ENCODE measurements at places on chromosomes 2 and 18.

DNA sequence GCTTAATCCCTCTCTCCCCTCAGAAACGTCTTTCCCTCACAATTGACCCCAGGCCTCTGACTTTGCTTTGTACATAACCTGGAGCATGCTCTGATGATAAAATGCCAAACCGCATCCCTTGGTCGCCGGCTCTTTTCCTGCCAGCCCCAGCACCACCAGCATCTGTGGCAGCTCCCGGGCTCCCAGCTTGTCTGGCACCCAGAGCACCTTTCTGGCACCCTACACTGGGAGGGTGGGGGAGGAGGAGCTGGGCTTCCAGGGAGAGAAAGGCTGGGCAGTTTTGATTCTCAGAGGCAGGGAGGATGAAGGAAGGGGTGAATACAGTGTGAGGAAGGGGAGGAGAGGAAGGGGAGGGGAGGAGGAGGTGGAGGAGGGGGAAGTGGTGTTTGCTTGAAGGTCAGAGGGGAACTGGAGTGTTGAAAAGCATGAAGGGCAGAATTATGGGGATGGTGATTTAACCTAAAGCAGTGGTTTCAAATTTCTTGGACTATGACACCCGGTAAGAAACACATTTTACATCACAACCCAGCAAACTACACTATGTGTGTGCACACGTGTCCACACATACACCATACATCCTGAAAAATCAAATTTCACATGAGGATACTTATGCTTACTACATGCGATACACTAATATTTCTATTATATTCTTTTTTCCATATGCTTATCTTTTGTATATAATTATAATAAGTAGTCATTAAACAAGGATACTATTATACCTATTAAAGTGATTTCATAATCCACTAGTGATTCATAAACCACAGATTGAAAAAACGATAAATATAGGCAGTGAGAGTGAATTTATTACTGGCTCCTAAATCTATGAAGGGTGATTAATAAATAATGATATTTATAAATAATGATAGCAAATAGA, 30.0 kb upstream of the IGFBP2 start:
- no peak for DNase-seq

DNA sequence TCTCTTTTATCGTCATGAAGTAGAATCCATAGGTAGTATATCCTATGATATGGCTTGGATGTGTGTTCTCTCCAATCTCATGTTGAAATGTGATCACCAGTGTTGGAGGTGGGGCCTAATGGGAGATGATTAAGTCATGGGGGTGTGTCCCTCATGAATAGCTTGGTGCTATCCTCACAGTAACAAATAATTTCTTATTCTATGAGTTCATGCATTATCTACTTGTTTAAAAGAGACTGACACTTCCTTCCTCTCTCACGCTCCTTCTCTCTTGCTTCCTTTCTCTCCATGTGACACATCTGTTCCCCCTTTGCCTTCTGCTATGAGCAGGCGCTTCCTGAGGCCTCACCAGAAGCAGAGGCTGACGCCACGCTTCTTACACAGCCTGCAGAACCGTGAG, 165.6 kb downstream of the MREG start:
- no peak for DNase-seq

- no peak for DNase-seq
These were observed 170.2 kb downstream of the ATAD2B start for GRCh38 chr2:23756593-23757292.

- DNase-seq: no peak
These were observed 300.4 kb upstream of the TNP1 start for GRCh38 chr2:217160103-217160743.

DNA sequence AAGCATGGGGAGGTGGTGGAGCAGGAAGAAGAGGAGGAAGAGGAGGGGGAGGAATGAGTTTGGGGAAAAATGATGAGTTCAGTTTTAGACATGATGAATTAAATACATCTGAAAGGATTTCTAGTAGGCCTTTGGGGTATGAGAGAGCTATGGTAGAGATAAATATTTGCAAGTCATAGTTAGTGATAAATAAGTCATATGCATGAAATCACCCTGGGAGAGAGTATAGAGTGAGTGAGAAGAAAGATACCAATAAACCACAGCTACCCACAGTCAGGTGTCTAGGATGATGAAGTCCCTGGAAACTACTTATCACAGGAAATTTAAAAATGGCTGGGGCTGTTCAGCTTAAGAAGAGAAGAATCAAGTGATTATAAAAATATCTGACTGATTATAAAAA, 240.5 kb downstream of the RDH14 start:
- no peak for DNase-seq

DNA sequence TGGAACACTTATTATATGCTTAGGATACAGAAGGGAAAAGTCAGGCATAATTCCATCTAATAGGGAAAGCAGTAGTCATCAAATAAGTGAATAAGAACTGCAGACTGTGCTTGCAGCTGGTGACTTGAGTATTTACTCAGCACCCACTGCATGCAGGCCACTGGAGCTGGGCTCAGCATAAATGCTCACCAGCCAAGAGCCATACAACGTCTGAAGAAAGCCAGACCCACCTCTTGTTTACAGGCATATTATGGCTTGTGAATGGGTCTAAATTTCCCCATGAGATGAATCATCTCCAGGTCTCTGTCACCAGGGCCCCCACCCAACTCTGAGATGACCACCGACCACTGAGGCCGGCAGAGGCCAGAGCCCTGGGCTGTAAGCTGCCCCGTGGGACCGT, 123.8 kb upstream of the PKDCC start:
- no peak for DNase-seq

DNA sequence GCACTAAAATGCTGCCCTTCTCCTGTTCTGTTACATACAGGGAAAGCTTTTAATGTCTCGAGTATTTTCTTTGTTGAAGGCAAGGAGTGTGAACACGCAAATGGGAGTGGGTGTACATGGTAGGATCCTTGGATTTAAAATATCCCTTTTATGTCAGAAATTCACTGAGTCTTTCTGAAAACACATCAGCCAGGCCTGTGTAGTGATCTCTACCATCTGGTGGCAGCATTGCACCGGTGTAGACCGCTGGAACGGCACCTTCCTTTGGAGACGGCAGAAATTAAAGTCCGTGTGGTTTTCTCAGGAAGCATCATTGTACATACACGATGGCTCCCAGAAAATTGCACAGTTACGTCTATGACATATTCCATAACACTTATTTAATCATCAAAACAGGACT, 515.8 kb downstream of the GALR1 start:
- no peak for DNase-seq

- DNase-seq: no peak
These were observed 29.0 kb upstream of the PTPN4 start for GRCh38 chr2:119730671-119731177.

DNA sequence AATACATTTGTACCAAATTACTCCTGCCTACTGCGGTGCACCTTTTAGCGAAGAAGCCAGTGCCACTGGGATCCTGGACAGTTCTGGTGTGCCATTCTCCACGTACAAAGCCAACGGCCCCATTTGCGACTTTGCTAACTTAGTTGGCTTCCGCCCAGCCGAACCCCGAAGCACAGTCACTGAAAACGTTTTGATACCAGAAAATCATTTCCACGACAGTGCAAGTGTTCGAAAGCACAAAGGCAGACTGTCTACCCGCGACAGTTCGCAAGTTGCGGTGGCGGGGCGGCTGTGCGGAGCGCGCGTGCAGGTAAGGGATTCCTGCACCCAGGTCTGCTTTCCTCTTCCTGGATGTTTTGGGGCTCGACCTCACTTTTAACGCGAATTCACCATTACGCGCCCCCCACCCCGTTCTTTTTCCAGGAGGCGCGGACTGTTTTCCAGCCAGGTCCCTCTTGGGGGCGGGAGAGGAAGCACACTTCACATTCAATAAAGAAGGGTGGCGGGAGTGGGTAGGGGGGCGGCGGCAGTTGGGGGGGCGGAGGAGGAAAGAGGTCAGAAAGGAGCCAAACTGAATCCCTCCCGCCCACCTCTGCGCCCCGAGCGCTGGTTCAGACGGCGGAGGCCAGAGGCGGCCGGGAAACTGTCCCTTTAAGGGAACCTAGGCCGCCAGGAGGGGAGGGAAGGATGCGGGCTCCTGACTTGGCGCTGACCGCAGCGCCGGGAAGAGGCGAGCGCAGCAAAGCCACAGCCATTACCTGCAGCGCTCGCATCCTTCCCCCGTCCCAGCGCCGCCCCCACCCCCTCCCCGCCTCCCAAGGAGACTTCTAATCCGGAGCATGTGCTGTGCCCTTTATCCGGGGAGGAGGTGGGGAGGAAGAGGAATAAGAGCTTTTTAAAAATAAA, 107.4 kb upstream of the KCTD1 start:
- DNase-seq: no peak

- no peak for DNase-seq
These were observed 71.7 kb upstream of the WDR75 start for GRCh38 chr2:189369566-189369965.

GRCh38 chr2:222037211-222037610, 261.6 kb downstream of the PAX3 start:
- no peak for DNase-seq

GRCh38 chr2:235418918-235419317, 74.9 kb upstream of the AGAP1 start:
- no peak for DNase-seq

DNA sequence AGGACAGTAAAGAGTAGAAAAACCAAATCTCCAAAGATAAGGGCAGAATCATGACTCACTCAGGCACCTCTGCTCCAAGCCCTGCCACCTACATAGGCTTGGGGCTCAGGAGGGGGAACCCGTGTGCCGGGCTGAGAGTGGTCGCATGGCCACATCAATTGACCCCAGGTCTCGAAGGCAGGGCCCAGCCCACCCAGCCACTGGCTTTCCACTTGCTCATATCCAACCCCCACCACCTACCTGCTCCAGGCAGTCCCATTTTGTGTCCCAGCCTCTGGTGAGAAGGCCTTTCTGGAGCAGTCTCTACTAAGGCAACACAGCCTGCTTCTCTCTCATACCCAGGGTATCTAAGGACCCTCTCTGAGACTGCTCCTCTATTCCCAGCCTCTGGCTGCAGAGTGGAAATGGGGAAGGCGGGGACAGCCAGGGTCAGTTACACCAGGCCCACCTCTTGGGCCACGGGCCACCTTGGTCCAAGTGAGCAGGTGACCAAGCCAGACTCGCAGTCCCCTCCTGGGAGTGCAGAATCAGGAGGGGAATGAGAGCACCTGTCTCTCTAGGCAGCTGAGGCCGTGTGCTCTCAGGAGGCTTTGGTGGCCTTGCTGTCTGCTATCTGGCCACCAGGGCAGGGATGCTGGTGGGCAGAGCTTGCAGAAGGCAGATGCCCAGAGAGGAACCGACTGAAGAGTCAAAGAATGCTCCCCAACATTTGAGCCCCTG, 20.8 kb downstream of the TFCP2L1 start:
- DNase-seq: no peak

- no peak for DNase-seq
These were observed 4.2 kb downstream of the STAMBP start for GRCh38 chr2:73832930-73833329.

- DNase-seq: no peak
These were observed 99.6 kb downstream of the FMNL2 start for GRCh38 chr2:152434395-152435182.

- DNase-seq: no peak
These were observed 26.6 kb upstream of the SCN7A start for GRCh38 chr2:166520604-166521003.

DNA sequence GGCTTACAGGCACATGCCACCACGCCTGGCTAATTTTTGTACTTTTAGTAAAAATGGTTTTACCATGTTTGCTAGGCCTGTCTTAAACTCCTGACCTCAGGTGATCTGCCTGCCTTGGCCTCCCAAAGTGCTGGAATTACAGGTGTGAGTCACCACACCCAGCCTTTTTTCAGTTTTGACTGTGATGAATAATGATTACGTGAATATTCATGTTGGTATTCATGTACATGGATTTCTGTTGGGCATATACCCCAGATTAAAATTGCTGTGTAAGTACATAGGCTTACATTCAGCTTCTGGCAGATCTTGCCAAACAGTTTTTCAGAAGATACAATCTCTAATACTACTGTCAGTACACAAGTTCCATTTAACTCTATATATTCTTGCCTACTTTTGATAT, 20.9 kb downstream of the SLC39A10 start:
- DNase-seq: no peak

- no peak for DNase-seq
These were observed 268.8 kb downstream of the IKZF2 start for GRCh38 chr2:212882626-212883025.

- no peak for DNase-seq
These were observed 91.8 kb downstream of the CABLES1 start for GRCh38 chr18:23226930-23227725.

DNA sequence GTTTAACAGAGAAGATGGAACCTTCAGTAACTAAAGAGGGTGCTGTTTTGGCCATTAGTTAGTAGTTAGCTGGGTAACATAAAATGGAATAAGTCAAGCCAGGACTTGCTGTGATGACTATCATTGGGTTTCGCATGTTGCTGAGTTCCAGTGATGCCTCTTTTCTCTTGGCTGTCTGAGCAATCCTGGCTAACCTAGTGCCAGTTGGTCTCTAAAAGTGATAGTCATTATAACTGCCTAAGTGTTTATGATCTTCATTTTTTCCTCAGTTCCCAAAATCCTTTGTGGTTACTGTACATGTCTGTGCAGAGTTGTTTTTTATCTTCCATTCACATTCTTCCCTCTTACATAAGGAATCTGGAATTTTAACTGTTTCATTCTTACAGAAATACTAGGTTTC, 33.4 kb downstream of the WDR43 start:
- DNase-seq: no peak

DNA sequence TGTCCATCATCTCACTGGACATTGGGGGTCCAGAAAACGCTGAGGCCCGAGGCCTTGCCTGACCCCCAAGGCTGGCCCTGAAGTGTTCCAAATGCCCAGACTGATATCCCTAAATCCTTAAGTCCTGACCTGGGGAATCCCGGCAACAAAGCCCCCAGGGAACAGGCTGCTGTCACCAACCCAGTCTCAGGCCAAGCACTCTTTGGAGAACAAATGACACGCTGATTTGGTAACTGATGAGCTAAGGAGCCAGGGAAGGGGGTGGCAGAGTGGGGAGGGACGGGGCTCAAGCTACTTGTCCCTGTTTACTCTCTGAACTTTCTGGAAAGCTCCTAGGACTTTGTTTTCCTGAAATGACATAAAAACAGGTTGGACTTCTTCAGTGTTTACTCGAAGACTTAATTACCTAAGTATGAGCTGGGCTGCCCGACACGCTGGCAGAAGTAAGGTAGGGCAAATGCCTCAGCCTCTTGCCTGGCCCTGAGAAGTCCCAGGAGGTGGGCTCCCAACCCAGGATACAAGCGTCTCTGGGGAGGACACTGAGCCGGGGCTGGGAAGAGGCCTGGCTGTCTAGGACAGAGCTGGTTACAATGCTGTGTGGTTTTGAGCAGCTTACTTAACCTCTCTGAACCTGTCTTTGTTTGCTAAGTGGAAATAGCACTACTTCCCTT, 105.5 kb upstream of the GLI2 start:
- no peak for DNase-seq

DNA sequence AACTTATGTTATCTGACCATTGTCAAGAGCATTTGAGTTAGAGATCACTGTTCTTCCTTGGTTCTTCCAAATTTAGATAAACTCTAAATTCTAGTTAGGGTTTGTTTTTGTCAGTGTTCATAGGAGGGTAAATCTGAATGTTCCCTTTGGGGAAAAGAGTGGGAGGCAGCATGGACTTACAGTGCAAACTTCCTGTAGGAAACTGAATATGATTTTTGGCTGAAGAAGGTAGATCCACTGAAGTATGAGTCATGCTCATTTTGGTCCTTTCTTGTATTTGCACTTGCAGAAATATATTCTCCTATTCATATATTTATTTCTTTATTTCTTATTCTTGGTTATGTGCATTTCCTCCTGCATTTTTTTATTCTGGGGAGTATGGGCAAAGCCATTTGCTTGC, 27.3 kb downstream of the CCDC85A start:
- DNase-seq: no peak

GRCh38 chr2:233350708-233351107, 3.6 kb upstream of the DGKD start:
- DNase-seq: no peak

Data from stimulated activated CD8-positive, alpha-beta memory T cell treated with anti-CD3 and anti-CD28 coated beads, Interleukin-4, amount 100 ng/mL, for 1 hour (primary cell).